ENCODE measurements at places on chromosomes 2 and 18.

DNA sequence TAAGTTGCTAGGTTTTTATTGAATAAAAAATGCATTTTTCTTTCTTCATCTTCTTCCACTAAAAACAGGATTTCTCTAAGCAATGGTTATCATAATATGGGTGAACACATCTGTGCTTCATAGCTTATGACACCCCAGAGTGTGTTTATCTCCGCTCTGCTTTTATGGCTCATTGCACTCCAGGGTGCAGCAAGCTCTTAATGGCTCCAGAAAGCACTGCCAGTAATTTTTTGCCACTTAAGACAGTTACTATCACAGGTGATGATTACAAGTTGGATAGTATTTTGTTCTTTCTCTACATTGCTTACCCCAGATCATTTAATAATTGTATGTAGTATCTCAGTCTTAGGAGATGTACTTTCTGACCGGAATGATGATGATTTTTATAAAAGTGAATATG is 239.3 kb upstream of the CDH20 start:
- no peaks in the 10 kb centered on the region for H3K27me3 ChIP-seq
- DNase-seq, result no peak
- H3K4me1 ChIP-seq, result no peaks in the 10 kb centered on the region
- no peaks in the 10 kb centered on the region for H3K36me3 ChIP-seq

GRCh38 chr2:189014449-189015138 is 40.4 kb downstream of the COL3A1 start:
- no peaks in the 10 kb centered on the region for H3K36me3 ChIP-seq
- H3K27me3 ChIP-seq, result no peaks in the 10 kb centered on the region
- H3K4me1 ChIP-seq, result peaks cover 15% of the 10 kb centered on the region
- no peak overlapping the region for H3K27ac ChIP-seq

- peak within 1 kb of the TSS; percentile 83 for H3K27ac ChIP-seq
- H3K27me3 ChIP-seq, result no peaks in the 10 kb centered on the region
- H3K36me3 ChIP-seq, result peaks cover 3% of the 10 kb centered on the region
- peaks cover 49% of the 10 kb centered on the region for H3K4me1 ChIP-seq
- peak within 1 kb of the TSS; percentile 98 for H3K4me3 ChIP-seq
- DNase-seq, result peak; percentile 90
Measured at GRCh38 chr2:209423562-209424198, at the start of gene MAP2. Gene MAP2 (plus strand): TSS chr2:209424047. CDS start chr2:209653171, 229,124 bp downstream.

- no peaks in the 10 kb centered on the region for H3K36me3 ChIP-seq
- H3K4me1 ChIP-seq, result peaks cover 4% of the 10 kb centered on the region
- peaks cover 14% of the 10 kb centered on the region for H3K27me3 ChIP-seq
- no peak for DNase-seq
- no peak overlapping the region for H3K4me3 ChIP-seq
- H3K27ac ChIP-seq, result no peak overlapping the region
Measured at GRCh38 chr2:46277431-46278190, 19.6 kb upstream of the EPAS1 start.

- H3K4me3 ChIP-seq, result no peak overlapping the region
- no peak for DNase-seq
- no peaks in the 10 kb centered on the region for H3K27me3 ChIP-seq
- H3K27ac ChIP-seq, result no peak overlapping the region
- H3K36me3 ChIP-seq, result no peaks in the 10 kb centered on the region
Measured at GRCh38 chr2:17915811-17916518, 37.5 kb downstream of the KCNS3 start.

- DNase-seq, result no peak
- peaks cover 5% of the 10 kb centered on the region for H3K36me3 ChIP-seq
- no peak overlapping the region for H3K4me3 ChIP-seq
- no peak overlapping the region for H3K27ac ChIP-seq
Measured at GRCh38 chr2:133641942-133642725, 73.9 kb upstream of the NCKAP5 start.

GRCh38 chr2:230457073-230457768 is 41.2 kb downstream of the SP100 start:
- no peaks in the 10 kb centered on the region for H3K4me1 ChIP-seq
- peaks cover 15% of the 10 kb centered on the region for H3K27me3 ChIP-seq
- H3K4me3 ChIP-seq, result no peak overlapping the region
- H3K36me3 ChIP-seq, result no peaks in the 10 kb centered on the region

DNA sequence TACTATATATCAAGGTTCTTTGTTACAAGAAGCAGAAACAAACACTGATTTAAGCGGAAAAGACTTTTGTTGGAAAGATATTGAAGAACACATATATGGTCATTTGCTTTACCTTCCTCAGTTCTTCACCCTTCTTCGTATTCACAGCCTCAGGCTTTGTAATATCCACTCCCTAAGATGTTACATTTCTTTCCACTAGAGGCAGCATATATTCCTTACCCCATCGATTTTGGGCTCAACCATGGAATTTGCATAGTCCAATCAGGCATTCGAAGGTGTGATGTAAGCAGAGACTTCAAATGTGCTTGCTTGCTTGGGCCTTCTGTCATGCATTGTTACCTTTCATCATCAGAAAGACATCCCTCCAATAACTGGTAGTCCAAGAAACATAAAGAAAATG is 287.4 kb downstream of the PID1 start:
- no peaks in the 10 kb centered on the region for H3K27me3 ChIP-seq
- H3K27ac ChIP-seq, result no peak overlapping the region
- no peak overlapping the region for H3K4me3 ChIP-seq
- DNase-seq, result no peak
- no peaks in the 10 kb centered on the region for H3K36me3 ChIP-seq
- H3K4me1 ChIP-seq, result no peaks in the 10 kb centered on the region

DNA sequence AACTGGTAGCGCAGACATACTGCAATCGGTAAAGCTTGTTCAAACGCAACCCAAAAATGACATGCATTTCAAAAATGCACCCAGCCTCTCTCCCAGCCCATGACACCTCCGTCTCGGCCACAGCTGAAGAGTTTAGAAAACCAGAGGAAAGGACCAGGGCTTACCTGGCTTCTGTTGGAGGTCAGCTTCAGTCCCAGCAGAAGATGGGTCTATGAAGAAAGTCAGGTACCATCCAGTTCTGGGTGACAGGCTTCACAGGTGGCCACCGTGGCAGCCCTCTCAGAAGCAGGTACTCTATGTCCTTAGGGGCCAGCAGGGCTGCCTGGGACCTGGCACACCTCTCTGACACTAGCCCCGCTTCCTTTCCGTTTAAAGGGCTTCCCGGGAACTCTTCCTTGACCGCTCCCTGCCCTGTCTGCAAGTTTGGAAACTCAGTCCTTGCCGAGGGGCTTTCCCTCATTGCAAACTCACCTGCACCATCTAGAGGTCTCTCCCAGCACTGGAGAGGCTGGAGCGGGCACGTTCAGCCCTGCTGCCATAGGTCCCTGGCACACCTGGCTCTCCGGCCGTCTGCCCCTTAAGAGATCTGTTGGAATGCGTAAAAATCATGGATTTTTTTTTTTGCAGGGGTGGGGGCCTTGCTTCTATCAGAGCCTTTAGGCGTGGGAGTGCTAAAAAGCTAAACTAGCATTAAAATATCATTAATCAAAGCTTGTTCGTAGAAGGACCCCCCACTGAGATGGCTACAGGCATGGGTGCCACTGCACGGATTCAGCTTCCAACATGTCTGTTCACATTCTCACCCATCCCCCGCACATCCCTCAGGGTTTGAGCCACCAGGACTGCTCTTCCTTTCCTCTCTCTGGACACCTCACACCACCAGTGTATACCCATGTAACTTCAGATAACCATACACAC is at the start of gene EDAR:
TSS of gene EDAR (minus strand) at position 425 of the 918 bp plus-strand sequence. CDS start 58,206 bp downstream, outside the sequence.
- no peaks in the 10 kb centered on the region for H3K36me3 ChIP-seq
- no peak within 1 kb of the TSS for H3K27ac ChIP-seq
- peak; percentile 31 for DNase-seq

DNA sequence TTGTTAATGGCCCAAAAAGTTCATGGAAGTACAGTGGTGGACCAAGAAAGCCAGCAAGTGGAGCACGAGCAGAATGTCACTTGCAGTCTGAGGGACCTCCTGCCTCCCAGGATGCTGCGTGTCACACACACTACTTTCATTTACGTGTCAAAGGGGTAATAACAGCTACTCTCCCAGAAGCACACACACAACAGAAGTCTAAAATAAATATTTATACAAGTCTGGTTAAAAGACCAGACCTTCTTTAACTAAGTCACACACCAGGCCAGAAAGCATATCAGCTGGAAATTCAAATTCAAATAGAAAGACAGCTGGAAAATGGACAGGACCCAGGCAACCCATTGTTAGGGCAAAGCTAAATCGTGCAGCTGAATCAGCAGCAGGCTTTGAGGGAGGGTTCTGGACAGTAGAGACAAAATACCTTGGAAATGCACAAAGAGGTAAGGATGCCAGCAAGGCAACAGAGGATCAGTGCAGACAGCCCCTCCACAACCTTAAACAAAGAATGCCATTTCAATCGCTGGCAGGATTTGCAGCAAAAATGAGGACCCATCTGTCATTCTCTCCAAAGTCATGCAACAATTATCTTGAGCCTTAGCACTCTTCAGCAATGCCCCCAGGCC is 160.5 kb downstream of the TMEM163 start:
- DNase-seq, result no peak
- peaks cover 2% of the 10 kb centered on the region for H3K27me3 ChIP-seq
- H3K4me1 ChIP-seq, result no peaks in the 10 kb centered on the region
- no peak overlapping the region for H3K27ac ChIP-seq
- no peaks in the 10 kb centered on the region for H3K36me3 ChIP-seq
- H3K4me3 ChIP-seq, result no peak overlapping the region

GRCh38 chr2:171587132-171587531 is 64.9 kb downstream of the CYBRD1 start:
- DNase-seq, result no peak
- no peak overlapping the region for H3K27ac ChIP-seq
- H3K27me3 ChIP-seq, result peaks cover 8% of the 10 kb centered on the region
- H3K36me3 ChIP-seq, result no peaks in the 10 kb centered on the region
- no peaks in the 10 kb centered on the region for H3K4me1 ChIP-seq

GRCh38 chr2:1694371-1695271 is 49.7 kb downstream of the PXDN start:
- H3K4me3 ChIP-seq, result no peak overlapping the region
- H3K27ac ChIP-seq, result no peak overlapping the region
- peaks cover 25% of the 10 kb centered on the region for H3K4me1 ChIP-seq

- no peak overlapping the region for H3K4me3 ChIP-seq
- no peaks in the 10 kb centered on the region for H3K4me1 ChIP-seq
- no peak overlapping the region for H3K27ac ChIP-seq
- H3K27me3 ChIP-seq, result no peaks in the 10 kb centered on the region
- no peak for DNase-seq
Measured at GRCh38 chr2:119323459-119323858, 43.2 kb downstream of the C2orf76 start.

- H3K27ac ChIP-seq, result no peak overlapping the region
- H3K36me3 ChIP-seq, result no peaks in the 10 kb centered on the region
- H3K4me1 ChIP-seq, result no peaks in the 10 kb centered on the region
- no peak for DNase-seq
Measured at GRCh38 chr2:49167131-49167530, 12.8 kb upstream of the FSHR start.

DNA sequence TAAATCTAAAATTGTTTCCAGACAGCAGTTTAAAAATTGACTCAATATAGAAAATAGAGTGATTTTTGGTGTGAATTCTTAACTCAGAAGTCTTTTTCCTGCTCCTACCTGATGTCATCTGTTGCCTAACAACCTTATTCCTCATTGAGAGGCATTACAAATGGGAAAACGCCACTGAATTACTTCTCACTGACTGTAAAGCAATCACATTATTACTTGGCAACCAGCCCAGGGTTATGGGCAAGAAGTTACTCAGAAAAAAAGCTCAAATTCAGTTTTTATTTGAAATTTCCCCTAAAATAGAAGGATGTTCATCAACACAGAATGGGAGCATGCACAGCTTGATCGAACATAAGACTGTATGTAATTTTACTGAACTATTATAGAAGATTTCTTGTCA is 201.8 kb upstream of the GULP1 start:
- H3K4me3 ChIP-seq, result no peak overlapping the region
- no peak for DNase-seq
- H3K27me3 ChIP-seq, result no peaks in the 10 kb centered on the region
- H3K27ac ChIP-seq, result no peak overlapping the region
- no peaks in the 10 kb centered on the region for H3K4me1 ChIP-seq
- peaks cover 2% of the 10 kb centered on the region for H3K36me3 ChIP-seq
